Stimulated activated CD8-positive, alpha-beta memory T cell treated with anti-CD3 and anti-CD28 coated beads, Interleukin-4, amount 100 ng/mL, for 4 hours (primary cell): ENCODE measurements at places on chromosomes 6 and 20.
A peak's percentile ranks its signal among the peaks of the same experiment; 100 is the strongest.

- no peak for DNase-seq
These were observed 123.5 kb upstream of the CST7 start for GRCh38 chr20:24825591-24825990.

GRCh38 chr20:24948939-24949679 is at the start of gene CST7:
Gene CST7, plus strand, starts transcription at chr20:24949269. Its CDS starts 237 bp downstream, at chr20:24949506.
- peak; percentile 89 for DNase-seq

- DNase-seq: no peak
These were observed 8.4 kb upstream of the NUS1 start for GRCh38 chr6:117666881-117667280.

GRCh38 chr6:12241493-12242175 is 48.5 kb upstream of the EDN1 start:
- no peak for DNase-seq

DNA sequence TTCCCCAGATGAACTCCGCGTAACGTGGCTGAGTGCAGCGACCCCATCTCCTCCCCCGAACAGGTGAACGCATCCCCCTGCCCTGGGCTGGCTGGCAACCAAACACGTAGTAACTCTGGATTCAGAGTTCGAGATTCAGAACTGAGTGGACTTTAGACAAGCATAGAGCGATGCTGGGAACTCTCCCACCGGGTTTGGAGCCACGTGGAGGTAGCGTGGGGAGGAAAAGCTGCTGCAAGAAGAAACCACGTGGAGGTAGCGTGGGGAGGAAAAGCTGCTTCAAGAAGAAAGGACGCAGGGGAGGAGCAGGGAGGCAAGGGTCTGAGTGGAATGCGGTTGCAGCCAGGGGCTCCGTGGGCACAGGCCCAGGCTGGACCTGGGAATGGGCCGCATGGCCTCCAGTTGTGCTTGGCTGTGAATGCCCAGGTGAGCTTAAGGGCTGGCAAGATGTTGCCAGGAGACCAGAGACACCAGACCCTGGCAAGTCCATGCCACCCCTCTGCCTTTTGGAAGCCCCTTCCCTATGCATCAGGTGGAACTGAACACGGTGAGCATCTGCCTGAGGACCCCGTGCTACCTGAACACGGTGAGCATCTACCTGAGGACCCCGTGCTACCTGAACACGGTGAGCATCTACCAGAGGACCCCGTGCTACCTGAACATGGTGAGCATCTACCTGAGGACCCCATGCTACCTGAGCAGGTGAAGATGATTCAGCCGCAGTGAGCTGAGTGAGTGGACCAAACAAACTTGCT is 118.0 kb upstream of the FRMD1 start:
- DNase-seq: no peak
